Stimulated activated CD4-positive, alpha-beta T cell treated with anti-CD3 and anti-CD28 coated beads, Interleukin-15, amount 100 ng/mL, for 48 hours (primary cell): ENCODE measurements at places on chromosomes 7 and 10.

- no peak for DNase-seq
Observed at GRCh38 chr10:16968416-16969041, 151.3 kb upstream of the RSU1 start.

DNA sequence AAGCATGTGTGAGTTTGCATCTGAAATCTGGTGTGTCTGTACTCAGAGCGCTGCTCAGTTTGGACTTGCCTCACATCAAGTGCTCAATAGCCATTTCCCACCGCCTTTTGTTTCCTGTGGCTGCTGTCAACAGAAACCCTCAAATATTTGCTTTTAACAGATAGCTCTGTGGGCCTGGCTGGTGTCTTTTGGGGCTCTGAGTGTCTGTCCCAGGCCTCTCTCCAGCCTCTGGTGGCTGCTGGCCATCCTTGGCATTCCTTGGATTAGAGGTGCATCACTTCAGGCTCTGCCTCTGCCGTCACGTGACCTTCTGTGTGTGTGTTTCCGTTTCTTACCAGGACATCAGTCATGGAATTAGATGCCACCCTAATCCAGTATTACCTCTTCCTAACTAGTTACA is 9.3 kb downstream of the YKT6 start:
- no peak for DNase-seq

GRCh38 chr10:3067859-3068179 is 471 bp downstream of the PFKP start:
- DNase-seq = no peak

DNA sequence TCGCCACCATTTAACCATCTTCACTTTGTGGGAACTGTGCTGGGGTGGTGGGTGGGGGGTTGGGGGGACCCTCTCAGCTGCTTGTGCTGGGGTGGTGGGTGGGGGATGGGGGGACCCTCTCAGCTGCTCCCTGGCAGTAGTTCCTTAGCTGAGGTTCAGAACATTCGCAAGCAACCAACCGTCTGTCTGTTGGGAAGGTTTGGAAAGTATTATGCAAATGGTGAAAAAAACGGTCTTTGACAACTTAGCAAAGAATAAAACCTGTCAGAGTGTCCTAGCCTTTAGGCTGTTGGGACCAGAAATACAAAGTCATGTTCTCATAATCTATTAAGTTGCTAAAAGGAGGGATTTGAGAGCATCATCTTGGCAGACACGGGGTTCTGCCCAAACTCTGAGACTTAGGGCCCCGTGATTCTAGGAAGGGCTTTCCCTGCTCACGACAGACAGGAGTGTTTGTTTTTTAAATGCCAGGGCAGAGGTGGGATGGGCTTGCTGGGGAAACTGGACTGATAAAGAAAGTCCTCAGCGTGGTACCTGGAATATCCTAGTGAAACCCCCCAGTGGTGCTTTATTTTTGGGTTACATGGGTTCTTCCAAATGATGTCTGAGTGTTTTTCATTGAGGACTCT is 14.1 kb upstream of the SRGN start:
- DNase-seq = no peak

DNA sequence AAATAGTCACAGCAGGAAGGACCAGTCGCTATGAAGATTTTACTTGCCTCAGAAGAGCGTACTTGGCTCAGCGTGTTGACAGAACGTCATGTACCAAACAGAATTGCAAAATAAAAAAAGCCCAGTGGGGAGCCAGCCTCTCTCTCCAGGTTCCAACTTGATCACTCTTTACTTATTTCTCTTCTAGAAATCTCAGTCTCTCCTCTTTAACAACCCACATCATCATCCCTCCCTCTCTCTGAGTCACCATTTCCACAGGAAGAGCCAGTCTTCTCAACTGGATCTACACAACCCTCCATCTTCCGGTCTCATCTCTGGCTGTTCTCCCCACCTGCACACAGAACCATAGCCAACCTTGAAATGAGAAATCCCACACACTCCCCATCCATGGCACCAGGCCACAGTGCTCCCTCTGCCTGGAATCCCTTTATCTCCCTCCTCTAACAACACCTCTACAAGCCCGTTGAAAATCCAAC is 718.3 kb downstream of the GRID1 start:
- no peak for DNase-seq

DNA sequence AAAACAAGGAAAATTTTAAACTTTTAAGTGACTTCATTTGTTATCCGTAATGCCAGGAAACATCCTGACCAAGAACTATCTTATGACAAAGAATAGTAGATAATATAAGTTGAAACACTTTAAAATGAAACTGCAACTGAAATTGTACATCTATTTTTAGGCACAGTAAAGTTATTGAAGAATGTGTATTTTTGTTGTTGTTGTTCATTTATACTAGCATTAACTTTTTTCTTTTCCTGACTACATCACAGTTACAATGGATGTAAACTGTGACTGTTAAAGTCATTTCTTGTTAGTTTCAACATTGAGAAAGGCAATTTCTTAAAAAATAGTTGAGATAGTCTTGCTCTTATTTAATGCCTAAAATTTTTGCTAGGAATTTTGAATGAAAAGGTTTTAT is 2.6 kb downstream of the CPED1 start:
- DNase-seq = no peak

DNA sequence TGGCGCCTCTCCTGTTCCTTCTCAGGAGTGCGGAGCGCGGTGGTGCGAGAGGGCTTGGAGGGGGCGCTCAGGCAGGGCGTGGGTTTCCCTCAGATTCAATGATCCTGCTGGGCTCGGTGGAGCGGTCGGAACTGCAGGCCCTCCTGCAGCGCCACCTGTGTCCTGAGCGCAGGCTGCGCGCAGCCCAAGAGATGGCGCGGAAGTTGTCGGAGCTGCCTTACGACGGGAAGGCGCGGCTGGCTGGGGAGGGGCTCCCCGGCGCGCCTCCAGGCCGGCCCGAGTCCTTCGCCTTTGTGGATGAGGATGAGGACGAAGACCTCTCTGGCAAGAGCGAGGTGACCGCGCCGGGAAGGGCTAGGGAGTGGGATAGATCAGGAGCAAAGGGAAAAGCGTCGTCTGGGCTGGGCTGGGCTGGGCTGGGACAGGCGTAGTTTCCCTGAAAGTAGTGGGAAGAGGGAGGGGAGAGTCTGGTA is 17.0 kb downstream of the FAM131B start:
- DNase-seq = peak; percentile 57

DNA sequence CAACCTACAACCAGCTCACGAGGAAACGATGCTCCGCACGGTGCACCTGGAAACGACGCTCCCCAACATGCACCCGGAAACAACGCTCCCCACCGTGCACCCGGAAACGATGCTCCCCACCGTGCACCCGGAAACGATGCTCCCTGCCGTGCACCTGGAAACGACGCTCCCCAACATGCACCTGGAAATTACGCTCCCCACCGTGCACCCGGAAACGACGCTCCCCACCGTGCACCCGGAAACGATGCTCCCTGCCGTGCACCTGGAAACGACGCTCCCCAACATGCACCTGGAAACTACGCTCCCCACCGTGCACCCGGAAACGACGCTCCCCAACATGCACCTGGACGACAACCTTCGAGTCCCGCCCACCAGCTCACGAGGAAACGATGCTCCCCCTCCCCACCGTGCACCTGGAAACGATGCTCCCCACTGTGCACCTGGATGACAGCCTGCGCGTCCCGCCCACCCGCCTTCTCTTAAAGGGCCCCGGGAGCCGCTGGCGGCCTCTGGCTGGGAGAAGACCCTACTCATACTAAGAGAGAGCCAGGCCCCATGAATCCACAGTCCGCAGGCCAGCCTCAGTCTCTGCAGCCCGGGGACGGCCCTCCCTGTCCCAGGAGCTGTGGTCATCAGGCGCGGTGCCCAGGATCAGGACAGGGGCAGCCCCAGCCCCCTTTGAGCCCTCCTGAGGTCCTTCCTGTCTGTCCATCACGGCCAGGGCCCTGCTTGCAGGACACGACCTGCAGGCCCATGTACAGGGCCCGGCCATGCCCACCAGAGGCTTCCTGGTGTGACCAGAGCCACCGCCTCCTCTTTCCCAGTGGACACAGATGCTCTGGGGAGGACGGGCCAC is 98.3 kb downstream of the PDGFA start:
- no peak for DNase-seq

GRCh38 chr10:103842605-103843004 is 12.8 kb downstream of the SH3PXD2A start:
- DNase-seq = no peak

DNA sequence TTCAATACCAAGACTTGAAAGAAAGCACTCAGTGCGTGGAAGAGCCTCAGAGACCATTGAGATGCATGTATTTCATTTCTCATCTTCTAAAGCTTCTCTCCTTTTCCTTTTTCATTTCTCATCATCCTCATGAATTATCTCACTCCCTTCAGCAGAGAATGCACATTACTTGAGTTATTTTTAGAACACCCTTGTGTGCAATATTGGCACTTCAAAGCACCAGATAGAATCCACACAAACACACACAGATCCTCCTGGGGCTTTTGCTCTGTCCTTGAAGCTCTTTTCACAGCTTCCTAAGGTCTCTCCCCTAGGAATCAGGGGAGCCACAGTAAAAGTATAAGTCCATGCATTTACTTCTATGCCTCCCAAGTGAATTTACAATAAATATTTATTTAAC is 18.3 kb downstream of the DGKI start:
- no peak for DNase-seq

DNA sequence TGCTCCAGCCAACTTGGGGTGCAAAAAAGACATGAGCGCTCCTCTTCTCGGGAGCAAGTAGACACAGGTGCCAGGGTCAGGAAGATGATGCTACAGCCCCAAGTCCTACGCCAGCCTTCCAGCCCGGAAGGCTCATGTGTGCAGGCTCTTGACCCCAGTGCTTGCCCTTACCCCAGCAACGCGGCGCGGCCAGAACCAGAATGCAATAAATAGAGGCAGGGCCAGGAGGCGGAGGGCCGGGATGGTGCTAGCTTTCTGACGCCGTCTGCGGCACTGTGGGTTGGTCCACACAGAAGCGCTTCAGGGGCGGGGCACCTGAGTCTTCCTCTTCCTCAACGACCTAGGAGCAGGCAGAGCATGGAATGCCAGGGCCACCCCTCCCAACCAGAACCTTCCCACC is 15.0 kb upstream of the BAZ1B start:
- DNase-seq = no peak

GRCh38 chr7:74216361-74216761 is 6.6 kb downstream of the LAT2 start:
- no peak for DNase-seq

GRCh38 chr7:139752604-139753003 is 25.2 kb downstream of the HIPK2 start:
- no peak for DNase-seq

GRCh38 chr10:32941357-32941756 is 16.7 kb downstream of the ITGB1 start:
- DNase-seq = no peak

GRCh38 chr7:28986765-28987110 is 28.6 kb upstream of the TRIL start:
- no peak for DNase-seq

DNA sequence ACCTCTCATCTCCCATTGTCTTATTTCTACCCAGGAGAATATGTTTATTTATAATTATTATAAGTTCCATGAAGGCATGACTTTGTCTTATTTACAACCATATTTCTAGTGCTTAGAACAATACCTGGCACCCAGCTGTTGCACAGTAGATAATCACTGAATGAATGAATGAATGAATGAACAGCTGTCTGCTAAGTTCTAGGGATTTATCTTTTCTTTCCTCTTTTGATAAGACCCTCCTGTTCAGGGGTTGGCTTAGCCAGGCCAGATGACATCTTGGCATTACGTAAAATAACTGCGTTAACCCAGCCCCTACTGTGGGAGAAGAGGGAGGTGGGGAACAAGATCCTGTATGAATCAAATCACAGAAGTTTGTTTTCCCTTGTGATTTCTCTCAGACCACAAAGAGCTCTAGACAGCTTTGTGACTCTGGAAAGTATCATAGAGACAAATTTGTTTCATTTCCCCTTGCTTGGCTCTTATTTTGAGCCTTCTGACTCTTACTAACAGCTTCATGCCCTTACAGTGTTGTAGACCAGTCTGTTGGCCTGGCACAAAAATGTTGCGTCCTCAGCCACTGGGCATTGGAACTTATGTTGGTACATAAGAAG is 8.4 kb downstream of the ZNF862 start:
- DNase-seq = no peak

DNA sequence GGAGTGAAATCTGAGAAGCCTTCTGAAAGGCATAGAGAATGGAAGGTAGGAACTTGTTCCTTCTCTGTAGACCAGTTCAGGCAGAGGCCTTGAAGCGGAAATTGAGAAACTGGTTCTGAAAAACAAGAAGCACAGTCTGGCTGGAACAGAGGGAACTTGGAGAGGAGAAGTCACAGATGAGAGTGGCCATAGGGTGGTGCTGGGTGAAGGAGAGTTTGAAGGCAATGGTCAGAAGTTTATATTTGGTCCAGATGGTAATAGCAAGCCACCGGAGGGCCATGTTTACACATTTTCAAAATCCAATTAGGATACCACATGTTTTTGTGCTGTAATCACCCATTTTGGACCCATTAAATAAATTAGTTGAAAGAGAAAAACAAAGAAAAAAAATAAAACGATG is 692.5 kb downstream of the INHBA start:
- DNase-seq = no peak

DNA sequence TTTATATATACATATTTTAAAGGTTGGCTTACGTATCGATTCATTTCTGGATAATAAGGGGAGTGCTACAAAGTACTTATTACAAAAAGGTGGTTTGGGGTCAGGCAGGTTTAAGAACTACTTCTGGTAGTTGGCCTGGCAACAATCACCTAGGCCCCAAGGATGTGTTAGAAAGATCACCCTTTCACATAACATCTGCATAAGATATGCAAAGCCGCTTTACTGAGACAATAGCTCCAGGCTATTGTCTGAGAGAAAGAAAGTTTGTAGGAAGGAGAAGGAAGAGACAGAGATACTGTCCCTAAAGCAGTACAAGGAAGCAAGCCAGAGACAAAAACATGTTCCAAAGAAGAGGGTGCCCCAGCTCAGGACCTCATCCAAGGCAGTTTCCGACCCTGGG is 6.2 kb downstream of the PAXIP1 start:
- DNase-seq = no peak

GRCh38 chr10:129715805-129716204 is 248.3 kb downstream of the EBF3 start:
- no peak for DNase-seq
